ENCODE measurements at places on chromosomes 6 and 20.

DNA sequence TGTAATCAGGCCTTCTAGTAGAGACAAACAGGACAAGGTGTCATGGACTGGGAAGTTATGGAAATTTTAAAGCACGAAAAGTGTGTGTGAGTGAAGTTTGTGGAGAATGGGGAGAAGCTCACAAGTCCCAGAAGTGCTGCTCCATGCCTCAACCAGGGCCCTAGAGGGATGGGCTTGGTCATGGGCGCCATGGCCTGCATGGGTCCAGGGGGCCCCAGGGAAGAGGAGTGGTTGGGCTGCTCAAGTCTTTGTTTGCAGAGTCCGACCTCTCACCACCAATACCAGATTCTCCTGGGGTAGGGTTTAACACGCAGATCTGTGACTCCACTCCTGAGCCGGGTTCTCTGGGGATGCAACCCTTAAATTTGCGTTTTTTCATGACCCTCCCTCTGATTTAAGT is 88.4 kb downstream of the FAM120B start:
- DNase-seq, result no peak

GRCh38 chr6:11018225-11018624 is 25.9 kb downstream of the ELOVL2 start:
- no peak for DNase-seq

- DNase-seq, result no peak
Observed at GRCh38 chr20:6683021-6683977, 84.2 kb upstream of the BMP2 start.

GRCh38 chr6:40977085-40977484 is 61.9 kb downstream of the UNC5CL start:
- DNase-seq, result no peak

- DNase-seq, result no peak
Observed at GRCh38 chr6:107272246-107272645, 156.9 kb upstream of the BEND3 start.

DNA sequence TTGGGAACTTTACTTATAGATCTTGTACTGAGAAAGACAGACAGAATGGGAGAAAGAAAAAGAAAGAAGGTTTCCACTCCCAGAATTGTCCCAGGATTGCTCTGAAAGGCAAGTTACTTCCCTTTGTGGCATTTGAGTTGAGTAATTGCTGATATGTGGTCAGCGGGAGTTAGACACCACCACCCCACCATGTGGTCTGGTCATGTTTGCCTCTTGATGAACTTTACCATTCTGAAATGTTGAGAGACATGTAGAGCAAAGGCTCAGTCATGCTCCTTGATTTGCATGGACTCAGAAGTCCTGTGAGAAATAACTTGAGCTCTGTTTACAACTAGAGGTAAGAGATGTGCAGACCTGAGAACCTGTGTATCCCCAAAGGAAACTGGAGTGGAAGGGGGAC is 17.1 kb downstream of the TCF21 start:
- DNase-seq, result no peak

DNA sequence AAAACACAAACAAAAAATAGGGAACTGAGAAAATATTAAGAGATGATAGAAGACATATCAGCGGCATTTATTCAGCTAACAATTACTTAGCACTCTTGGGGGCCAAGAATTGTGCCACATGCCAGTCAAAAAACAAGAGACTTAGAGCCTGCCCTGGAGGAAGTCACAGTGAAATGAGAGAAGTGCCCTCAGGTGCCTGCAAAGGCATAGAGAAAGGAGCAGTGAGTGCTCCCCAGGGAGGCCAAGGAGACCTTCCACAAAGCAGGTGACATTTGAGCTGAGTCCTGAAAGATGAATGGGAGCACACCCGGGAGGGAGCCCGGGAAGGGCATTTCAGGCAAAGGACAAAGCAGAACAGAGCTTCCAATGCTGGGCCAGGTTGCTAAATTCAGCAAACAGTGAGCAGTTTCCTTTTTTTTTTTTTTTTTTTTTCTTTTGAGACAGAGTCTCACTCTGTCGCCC is 184.7 kb upstream of the JARID2 start:
- no peak for DNase-seq

DNA sequence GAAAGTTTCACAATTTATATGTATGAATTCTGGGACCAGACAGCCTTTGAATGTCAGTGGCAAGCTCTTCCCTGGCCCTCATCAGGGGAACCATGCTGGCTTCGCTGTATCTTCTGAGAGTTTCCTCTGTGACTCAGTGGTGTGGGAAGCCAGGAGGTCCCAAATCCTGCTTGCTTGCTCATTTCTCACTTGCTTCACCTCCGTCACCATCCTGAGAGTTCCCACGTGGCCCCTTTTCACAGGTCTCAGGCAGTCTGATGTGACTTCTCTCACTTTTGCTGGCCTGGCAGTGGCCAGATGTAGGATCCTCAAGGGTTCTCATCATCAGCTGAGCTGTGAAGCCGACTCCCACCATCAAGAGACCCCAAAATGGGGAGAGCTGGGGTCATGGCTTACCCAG is 28.4 kb upstream of the RIN2 start:
- no peak for DNase-seq

GRCh38 chr20:62175711-62176110 is 7.1 kb upstream of the MTG2 start:
- no peak for DNase-seq
